ENCODE measurements at places on chromosomes 5 and 9.
A peak's percentile ranks its signal among the peaks of the same experiment; 100 is the strongest.

DNA sequence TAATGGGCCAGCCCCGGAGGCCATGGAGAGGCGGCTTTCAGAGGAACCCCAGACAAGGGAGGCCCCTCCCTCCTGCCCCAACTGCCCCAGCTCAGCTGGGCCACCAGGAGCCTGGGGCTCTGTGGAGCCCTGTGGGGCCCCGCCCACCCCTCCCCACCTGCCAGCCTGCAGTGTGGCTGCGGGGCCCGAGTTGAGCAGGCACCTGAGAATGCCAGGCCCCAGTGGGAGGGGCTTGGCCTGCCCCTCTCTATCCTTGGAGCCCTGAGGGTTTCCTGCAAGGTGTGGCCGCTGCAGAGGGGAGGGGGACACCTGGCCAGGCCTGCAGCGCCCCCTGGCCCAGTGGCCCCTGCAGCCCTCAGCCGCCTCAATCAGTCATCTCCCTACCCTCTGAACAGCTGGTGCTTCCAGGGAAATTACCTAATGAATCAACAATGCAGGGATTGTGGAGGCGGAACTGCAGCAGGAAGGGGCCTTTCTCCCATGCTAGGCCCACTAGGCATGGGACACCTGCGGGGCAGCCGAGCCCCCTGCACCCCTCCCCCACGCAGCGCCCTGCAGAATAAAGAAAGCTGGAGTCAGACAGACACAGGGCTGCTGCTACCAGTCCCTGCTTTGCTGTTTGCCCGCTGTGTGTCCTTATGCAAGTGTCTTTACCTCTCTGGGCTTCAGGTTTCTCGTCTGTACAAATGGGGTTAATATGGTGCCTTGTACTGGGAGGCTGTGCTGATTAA lies 48.0 kb downstream of the LMX1B start:
- DNase-seq, result peak; percentile 4

- no peak for DNase-seq
Observed at GRCh38 chr5:61162010-61162831, at the start of gene SMIM15. Gene SMIM15, minus strand, starts transcription at chr5:61162468. Its CDS starts 2,297 bp downstream, at chr5:61160171.

DNA sequence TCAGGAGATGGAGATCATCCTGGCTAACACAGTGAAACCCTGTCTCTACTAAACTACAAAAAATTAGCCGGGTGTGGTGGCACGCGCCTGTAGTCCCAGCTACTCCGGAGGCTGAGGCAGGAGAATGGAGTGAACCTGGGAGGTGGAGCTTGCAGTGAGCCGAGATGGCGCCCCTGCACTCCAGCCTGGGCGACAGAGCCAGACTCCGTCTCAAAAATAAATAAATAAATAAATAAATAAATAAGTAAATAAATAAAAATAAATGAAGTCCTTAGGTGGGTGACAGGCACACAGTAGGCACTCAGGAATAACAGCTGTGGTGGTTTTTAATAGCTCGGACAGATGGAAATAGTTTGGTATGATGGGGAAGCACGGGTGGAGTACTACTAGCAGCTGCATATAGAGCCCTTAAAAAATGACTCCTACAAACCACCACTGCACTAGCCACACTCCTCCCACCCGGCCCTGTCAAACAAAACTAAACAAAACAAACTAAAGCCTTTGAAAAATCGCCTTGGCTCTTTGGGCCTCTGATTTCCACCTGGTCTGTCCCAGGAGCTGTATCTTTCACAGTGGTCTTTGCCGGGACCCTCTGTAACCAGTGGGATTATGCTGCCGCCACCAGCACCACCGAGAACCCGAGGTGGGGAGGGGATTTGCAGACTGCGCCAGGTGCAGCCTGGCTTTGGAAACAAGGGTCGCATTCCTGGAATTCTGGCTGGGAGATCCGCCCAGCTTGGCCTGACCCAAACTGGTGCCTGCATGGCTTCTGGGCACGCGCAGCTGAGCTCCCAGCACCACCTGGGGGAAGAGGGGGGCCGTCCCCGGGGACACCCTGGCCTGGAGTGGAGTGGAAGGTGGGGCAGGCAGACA lies 5.1 kb upstream of the WDR5 start:
- DNase-seq, result no peak

- no peak for DNase-seq
Observed at GRCh38 chr5:151703780-151704179, 17.1 kb upstream of the SPARC start.

DNA sequence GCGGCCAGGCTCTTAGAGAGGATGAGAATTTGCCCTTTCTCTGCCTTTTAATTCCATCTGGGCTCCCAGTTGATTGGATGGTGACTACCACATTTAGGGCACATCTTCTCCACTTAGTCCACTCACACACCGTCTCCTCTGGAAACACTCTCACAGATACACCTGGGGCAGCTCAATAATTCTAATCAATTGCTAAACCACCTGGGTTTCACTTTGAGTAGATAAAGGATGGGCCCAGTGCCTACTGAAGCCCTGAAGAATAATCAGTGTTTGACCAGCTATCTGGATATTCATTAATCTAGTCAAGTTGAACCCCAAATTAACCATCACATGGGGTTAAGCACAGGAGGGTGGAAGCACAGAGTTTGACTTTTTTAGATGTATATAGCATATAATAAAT lies 19.1 kb downstream of the MAN2A1 start:
- DNase-seq, result no peak

- DNase-seq, result no peak
Observed at GRCh38 chr9:126275386-126276001, 51.1 kb upstream of the MVB12B start.

GRCh38 chr9:121567500-121568342 lies 68.1 kb upstream of the GGTA1 start:
- no peak for DNase-seq

- DNase-seq, result no peak
Observed at GRCh38 chr9:79222483-79222882, 349.3 kb upstream of the TLE4 start.

GRCh38 chr5:176573564-176574296 lies 24.6 kb downstream of the CDHR2 start:
- peak; percentile 5 for DNase-seq

All from non-pigmented ciliary epithelial cell (primary cell).